ENCODE measurements at places on chromosomes 2 and 18.

- DNase-seq = no peak
Observed at GRCh38 chr2:239866350-239866749, 158.8 kb downstream of the NDUFA10 start.

DNA sequence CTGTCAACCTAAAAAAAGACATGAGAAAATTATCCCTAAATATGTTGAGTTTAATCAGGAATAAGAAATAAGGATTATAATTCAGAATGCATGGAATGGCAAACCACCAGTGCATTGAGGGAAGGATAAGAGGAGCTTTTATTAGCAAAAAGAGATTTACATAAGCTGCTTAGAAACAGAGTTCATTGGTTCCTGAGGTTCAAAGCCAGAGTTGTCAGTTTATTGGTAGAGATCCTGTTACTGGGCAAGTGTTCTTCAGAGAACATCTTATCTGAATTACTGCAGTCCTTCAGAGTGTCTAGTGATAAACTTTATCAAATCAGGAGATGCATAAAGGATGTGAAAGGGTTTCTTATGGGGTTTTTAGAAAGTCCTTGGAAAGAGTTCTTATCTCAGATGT lies 76.0 kb upstream of the MEX3C start:
- DNase-seq = no peak

DNA sequence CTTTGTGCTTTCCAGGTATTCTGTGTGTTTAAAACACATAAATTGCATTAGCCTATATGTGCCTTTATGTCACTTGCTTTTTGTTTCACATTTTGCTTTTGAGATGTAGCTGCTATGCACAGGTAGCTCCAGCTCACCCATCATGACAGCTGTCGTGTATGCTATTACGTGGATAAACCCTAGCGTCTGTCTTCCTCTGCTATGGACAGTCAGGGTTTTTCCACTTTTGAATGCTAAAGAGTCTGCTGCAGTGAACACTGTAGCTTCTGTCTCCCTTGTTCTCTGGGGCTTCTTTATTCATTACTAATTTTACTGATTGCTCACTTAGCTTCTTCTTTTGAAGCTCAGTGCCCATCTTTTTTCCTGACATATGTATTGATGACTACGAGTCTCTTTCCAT lies 24.7 kb upstream of the MBP start:
- DNase-seq = no peak

- no peak for DNase-seq
Observed at GRCh38 chr2:3040496-3041140, 337.0 kb downstream of the EIPR1 start.

DNA sequence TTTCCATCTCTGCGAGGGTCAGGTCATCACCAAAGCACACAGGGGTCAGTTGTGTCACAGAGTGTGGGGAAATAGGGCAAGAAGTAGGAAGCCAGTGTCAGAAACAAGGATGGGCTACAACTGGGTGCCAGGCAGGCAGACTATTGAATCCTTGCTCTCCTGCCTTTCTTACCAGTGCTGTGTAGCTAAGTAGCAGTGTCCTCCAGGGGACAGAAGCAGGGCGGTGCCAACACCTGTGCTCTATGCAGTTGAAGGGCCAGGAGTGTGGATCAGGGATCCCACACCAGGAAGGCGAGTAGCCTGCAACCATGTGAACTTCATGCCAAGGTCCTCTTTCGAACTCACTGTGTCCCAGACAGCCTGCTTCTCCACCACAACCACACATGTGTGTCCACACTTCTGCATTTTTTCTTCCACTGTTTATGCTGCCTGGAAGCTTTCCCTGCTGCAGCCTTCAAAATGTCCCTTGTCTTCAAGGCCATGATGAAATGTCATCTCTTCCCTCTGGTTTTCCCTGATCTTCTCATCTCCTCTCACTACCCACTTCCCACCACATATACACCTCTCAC lies 25.4 kb upstream of the REG3G start:
- DNase-seq = no peak

DNA sequence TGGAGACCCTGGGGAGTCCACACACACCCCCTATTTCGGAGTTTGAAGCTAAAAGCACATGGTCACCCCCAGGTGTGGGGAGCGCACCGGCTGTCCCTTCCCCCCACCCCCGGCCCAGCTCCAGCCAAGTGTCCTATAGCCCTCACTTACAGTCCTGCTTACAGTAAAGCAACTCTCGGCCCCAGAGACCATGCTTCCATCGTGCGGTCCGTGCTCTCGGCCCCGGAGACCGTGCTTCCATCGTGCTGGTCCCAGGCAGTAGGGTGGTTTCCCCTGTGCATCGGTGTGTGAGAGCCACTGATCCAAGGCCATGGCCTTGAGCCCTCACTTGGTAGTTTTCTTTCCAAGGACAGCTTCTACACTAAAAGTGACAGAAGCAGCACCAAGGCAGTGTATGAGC lies 48.7 kb downstream of the GBX2 start:
- DNase-seq = no peak

GRCh38 chr2:190929919-190930318 lies 49.3 kb downstream of the GLS start:
- peak; percentile 15 for DNase-seq

GRCh38 chr18:26943906-26944305 lies 78.4 kb upstream of the AQP4 start:
- DNase-seq = no peak

DNA sequence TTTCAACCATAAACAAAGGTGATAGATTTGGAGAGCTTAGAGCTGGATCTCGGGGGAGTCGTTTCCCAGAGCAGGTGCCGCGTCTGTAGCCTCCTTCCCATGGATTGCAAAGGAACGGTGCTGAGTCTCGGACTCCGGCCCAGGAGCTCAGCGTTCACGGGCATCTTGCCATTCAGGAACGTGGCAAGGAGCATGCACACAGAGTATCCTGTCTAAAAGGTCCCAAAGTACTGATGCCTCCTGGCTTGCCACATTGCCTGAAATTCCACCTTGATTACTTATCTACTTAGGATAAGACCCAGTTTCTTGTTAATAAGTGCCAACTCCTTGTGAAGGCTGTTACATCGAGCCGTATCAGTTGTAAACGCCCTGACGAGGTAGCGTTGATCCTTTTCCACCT lies 197.8 kb upstream of the MYT1L start:
- DNase-seq = no peak

- no peak for DNase-seq
Observed at GRCh38 chr2:71460056-71460455, 6.7 kb downstream of the DYSF start.

DNA sequence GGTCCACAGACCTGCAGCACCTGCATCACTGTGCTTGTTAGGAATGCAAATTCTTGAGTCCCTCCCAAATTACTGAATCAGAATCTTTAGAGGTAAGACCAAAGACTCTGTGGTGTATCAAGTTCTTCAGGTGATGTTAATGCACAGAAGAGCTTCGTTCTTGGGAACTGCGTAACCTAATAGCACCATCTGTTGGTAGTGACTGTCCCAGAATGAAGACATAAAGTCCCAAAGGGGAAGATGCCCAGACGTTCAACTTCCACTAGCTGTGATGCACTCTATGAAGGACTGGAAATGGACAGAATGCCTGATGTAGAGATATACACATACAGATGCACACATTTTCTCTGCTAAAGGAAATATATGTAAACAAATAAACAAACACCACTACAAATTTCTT lies 576.0 kb downstream of the LRP1B start:
- peak; percentile 38 for DNase-seq

GRCh38 chr18:23550898-23551297 lies 35.4 kb downstream of the NPC1 start:
- no peak for DNase-seq

DNA sequence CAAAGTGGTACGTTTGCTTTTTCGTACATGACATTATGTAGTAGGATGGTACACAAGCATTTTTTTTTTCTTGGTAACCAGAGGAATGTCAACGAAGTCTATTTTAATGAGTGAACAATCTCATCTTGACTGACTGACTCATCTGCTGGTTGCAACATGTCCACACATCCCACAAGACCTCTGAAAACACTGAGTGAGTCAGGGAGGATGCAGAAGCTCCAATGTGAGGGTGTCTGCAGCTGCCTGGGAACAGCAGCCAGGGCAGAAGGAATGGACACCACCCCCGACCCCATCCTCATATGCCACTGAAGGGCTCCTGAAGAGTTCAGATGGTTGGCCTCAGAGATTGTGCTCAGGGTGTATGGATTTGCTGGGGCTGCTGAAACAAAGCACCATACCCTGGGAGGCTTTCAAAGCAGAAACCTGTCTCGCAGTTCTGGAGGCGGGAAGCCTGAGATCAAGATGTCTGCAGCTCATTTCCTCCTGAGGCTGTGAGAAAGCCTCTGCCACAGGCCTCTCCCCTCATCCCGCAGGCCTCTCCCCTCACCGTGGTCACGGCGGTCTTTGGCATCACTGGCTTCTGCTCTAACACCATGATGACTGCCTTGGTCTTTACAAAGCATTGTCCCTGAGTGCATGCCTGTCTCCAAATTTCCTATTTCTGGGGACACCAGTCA lies 124.6 kb downstream of the LRATD1 start:
- DNase-seq = no peak

DNA sequence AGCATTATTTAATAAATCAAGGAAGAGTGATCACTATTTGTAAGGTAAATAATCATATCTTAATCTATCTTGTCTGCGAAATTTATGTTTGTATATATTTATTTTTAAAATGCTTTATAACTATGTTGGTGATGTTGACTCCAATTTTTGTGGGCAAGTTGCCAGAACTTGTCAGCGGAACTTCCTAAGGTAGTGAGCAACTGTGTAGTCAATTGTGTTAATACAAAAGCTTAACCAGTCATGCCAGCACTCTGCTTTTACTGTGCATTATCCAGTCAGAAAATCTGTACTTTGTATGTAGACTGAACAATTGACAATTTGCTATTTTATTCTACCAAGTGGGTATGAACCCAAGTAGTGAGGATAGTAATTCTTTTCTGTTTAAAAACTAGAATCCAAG lies 61.9 kb upstream of the RND3 start:
- DNase-seq = no peak

DNA sequence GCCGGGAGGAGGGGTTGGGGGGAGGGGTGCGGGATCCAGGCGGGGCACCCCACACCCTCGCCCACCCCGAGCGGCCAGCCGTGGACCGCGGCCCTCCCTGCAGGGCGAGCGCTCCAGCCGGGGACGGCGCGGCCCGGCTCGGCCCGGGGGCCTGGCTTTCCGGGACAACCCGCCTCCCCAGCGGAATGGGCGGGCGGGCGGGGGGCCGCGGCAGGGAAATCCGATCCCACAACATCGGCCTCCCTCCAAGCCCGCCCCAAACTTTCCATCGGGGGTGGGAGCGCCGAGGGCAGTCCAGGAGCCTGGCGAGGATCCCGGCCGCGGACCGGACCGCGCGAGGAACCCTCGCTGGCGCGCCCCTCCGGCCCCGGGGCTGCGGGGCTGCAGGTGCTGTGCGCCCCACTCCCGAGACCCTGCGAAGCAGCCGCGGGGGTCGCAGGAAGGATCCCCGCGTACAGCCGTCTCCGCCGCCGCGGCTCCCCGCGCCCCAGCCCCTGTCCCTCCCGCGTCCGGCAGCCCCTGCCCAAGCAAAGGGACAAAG lies 529 bp downstream of the SEMA4C start:
- no peak for DNase-seq

DNA sequence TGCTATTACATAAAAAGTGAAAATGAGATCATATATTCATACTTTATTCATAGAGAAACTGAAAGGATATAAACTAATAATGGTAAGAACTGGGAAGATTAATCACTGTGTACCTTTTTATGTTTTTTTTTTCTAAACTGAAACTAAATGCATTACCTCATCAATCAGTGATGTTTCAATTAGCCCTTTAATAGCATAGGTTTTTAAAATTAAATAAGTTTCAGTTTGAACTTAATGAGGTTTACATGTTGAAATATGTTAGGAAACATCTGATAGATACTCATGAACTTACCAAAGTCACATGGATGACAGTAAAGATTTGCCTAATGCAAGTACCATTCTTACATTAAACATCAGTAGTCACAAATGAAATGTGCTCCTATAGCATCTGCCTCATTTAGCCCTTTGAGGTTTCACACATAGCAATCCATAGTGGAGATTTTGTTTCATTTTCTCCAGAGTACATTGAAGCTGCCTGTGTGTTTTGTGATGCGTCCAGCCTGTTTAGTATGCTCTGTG lies 8.9 kb downstream of the MAPRE2 start:
- DNase-seq = peak; percentile 35

DNA sequence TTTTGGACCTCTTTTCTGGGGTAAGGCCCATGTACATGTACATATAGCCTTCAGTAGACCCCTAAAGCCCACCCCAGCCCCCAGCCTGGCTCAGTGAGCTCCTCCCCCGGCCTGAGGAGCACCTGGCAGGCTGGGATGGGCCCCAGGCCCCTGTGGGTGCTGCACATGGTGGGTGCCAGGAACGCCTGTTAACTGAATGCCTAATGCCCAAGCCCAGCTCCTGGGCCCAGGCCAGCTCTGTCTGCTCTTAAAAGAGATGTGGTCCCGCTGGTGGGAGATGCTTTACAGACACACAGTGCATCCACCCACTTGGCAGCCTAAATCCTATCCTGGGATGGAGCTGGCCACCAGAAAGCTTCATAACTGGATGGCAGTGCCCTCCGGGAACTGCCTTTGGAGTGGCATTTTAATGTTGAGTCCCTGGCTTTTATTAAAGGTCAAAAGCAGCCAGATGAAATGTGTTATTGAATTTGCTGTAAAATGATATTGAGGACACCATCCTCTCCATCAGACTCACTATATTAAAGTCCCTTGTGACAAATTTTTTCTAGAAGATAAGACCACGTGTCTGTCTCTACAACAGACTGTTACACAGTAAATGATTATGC lies 7.7 kb upstream of the OXER1 start:
- DNase-seq = no peak

DNA sequence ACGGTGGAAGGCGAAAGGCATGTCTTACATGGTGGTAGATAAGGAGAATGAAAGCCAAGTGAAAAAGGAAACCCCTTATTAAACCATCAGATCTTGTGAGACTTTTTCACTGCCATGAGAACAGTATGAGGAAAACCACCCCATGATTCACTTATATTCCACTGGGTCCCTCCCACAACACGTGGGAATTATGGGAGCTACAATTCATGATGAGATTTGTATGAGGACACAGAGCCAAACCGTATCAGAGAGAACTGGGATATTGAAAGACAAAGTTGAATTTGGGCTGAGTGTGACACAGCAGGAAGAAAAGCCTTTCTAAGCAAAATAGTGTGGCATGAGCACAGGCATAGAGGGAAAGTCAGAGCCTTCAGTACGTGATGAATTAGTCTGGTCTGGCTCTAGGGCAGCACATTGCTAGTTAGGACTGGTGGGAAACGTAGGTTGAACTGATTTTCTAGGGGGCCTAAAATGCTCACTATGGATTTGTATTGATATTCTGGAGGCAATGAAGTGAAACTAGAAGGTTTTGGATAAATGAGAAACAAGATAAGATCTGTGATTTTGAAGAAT lies 84.8 kb upstream of the RND3 start:
- no peak for DNase-seq

Measured in inflammatory macrophage treated with lipopolysaccharide for 1 hour (primary cell).